ENCODE measurements at places on chromosomes 1 and 21. TPM values are rescaled to one million over a fixed set of nuclear protein-coding genes. Genes with fewer than 3 reads are reported as not detected.

Gene FOXE3
- total RNA-seq, result not detected

Gene INAVA
- total RNA-seq, result 37.8 TPM

Gene NLRP3
- total RNA-seq, result not detected

Gene EPHA10
- 1.4 TPM for total RNA-seq

Gene ST6GALNAC5
- 0.09 TPM for total RNA-seq

Gene TMEM69
- 18.2 TPM for total RNA-seq

Gene LY9
- total RNA-seq, result 0.12 TPM

Gene OR14K1
- total RNA-seq, result not detected

Gene RNASEL
- 1.5 TPM for total RNA-seq

Gene HSD3B1
- not detected for total RNA-seq

Gene TAS1R1
- not detected for total RNA-seq

Gene LIN28A
- not detected for total RNA-seq

Gene CELSR2
- total RNA-seq, result 2.9 TPM

Gene FCAMR
- not detected for total RNA-seq

Gene S100B
- total RNA-seq, result not detected

Gene PGLYRP4
- total RNA-seq, result not detected

Gene ATP5PB
- total RNA-seq, result 248 TPM

Gene PLCH2
- total RNA-seq, result 0.40 TPM

Gene RIPPLY3
- total RNA-seq, result 0.55 TPM

Gene ITGB2
- total RNA-seq, result 0.86 TPM

Gene LRRC71
- 0.08 TPM for total RNA-seq

Gene HSD3B2
- total RNA-seq, result not detected

Gene SPRR4
- not detected for total RNA-seq

Gene MCOLN2
- 2.1 TPM for total RNA-seq

Gene CHI3L1
- total RNA-seq, result 0.24 TPM

Gene MROH9
- not detected for total RNA-seq

Gene CRP
- not detected for total RNA-seq

Gene GNAI3
- 5.8 TPM for total RNA-seq

Gene GPR89A
- total RNA-seq, result 16.5 TPM

Gene CELA3A
- total RNA-seq, result not detected

Gene CCDC185
- total RNA-seq, result not detected

Gene C1orf21
- total RNA-seq, result 8.2 TPM

Gene GNAT2
- 0.08 TPM for total RNA-seq

Gene HHIPL2
- 10.2 TPM for total RNA-seq

Gene MAPKAPK2
- total RNA-seq, result 108 TPM

Gene SPRR2A
- total RNA-seq, result not detected

Gene LCE2C
- not detected for total RNA-seq

Gene HES5
- not detected for total RNA-seq

Gene SWT1
- 2.0 TPM for total RNA-seq

Gene ZNF672
- 19.2 TPM for total RNA-seq

Gene TEX38
- not detected for total RNA-seq

Gene PTGER3
- not detected for total RNA-seq

Gene DNASE2B
- total RNA-seq, result not detected

Gene RO60
- 28.1 TPM for total RNA-seq

Gene PCAT6
- 3.5 TPM for total RNA-seq
